ENCODE measurements at places on chromosomes 6 and 20.

DNA sequence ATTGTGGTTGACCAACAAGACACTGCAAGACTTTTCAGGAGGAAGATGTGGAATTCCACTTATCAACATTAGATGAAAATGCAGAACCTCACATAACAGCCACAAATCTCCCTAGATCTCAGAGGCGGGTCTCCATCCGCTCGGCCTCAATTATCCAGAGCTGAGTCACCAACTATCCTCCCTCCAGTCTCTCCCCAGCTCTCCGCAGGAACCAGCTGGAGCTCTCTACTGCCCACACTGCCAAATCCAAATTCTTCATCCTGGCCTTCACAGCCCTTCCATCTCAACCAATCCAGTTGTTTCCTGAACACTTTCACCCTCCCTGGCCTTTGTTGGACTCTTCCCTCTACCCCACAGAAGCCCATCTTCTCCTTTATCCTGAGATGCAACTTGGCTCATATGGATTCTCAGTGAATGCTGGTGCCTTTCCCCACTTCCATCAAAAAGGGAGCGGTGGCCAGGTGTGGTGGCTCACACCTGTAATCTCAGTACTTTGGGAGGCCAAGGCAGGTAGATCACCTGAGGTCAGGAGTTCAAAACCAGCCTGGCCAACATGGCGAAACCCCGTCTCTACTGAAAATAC is 3.5 kb upstream of the TGIF2 start:
- no peak for DNase-seq

DNA sequence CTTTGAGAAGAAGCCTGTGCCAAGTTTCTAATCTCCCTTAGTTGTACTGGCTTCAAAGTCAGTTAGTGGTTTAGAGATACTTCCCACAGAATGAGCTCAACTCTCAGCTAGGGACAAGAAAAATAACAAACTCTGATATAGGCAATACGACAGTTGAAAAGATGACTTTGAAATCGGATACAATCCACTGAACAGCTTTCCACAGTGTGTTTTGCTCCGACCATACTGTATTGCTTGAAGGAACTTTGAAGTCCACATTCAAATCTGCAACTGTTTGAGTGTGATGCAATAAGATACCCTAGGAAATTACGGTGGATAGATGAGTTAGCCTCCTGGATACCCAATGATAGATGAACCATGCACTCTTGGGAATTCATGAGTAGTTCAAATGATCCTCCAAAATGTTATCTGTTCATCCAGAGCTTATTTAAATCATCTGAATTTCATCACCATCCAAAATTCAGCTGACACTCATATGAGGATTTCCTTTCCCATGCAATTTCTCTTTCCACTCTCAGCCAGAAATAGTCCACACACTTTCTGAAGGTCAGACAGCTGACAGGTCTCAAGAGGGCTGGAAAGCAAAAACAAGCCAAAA is 443.8 kb downstream of the HAO1 start:
- no peak for DNase-seq

DNA sequence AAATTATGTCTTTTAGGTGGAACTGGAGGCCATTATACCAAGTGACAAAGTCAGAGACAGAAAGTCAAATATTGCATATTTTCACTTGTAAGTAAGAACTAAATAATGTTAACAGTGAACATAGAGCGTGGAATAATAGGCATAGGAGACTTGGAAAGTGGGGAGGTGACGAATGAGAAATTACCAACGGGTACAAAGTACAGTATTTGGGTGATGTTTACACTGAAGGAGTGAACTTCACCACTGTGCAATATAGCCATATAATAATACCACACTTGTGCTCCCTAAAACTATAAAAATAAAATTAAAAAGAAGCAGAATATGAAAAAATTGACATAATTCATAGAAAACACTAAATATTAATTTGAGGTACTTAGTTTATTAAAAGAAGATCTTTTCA is 14.9 kb downstream of the EYS start:
- no peak for DNase-seq

DNA sequence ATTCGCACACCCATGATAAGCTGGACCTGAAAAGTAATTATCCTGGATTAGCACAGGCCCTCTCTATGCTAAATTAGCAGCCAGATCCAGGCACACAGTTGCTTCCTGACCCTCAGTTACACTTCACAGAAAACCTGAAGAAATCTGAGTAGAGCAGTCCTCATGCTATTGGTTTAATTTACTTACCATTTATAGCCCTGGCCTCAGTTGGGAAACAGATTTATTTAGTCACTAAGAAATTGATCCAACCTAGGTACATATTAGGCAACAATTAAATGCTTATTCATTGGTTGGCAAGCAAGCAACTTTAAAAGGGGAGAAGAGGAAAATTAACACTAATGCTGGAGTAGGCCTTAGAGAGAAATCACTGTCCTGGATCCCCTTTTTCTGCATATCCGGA is 15.6 kb upstream of the EYA4 start:
- no peak for DNase-seq

DNA sequence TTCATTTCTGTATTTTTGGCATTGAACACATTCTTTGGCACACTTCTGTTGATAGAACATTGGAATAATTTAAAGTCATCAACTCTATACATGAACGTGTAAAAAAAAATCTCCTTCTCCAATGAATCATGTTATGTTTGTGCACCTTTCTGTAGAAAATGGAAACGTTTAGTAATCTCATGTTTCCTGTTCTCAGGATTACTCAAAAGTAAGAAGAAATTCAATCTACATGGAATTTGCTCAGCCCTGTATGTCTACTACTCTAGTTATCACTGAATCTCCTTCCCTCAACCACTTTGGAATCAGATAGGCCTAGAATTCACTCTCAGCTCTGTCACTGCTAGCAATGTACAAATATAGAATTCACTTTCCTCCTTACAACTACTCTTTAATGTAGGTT is 103.6 kb downstream of the COL21A1 start:
- no peak for DNase-seq

GRCh38 chr20:3908667-3909066 is 19.5 kb downstream of the PANK2 start:
- DNase-seq = no peak

GRCh38 chr6:134870677-134871498 is 79.0 kb downstream of the ALDH8A1 start:
- DNase-seq = no peak

DNA sequence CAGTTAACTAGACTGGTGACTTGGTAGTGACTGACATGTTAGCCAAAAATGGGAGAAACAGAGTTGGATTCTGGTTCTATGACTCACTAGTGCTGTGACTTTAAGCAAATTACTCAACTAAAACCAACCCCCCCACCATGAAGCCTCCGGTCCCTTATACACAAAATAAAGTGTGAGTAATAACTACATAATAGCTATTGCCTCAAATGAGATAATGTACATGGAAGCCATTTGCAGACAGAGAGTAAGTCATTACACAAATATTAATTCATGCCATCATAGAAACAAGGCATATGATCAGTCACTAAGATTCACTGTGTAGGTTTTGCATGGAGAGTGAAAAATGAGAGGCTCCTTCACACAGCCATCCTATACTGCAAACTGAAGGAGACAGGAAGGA is 111.9 kb downstream of the HIVEP2 start:
- no peak for DNase-seq

- DNase-seq = no peak
Observed at GRCh38 chr6:20948556-20948955, 414.3 kb downstream of the CDKAL1 start.

DNA sequence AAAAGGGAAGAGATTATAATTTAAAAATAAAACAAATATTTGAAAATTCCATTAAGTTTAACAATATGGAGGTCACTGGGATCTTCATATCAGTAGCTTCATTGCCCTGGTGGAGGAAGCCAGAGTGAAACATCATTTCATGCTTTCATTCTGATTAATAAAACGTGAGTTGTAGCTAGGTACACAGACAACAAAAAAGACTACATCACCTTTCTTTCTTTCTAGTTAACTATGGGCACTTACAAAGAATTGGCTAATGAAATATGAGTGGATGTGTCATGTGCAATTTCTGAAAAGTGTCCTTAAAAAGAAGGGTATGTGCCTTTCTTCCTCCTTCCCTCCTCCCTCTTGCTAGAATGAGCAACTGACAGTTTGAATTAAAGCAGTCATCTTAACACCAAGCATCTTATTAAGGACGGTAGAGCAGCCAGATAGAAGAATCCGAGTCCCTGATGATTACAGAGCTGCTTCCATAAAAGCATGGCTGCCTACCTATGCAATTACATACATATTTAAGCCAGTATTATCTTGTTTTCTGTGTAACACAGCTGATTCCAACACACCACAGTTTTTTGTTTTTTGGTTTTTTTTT is 3.4 kb downstream of the SERAC1 start:
- no peak for DNase-seq

- peak; percentile 80 for DNase-seq
Observed at GRCh38 chr20:18256440-18257090, 31.8 kb upstream of the ZNF133 start.

GRCh38 chr6:90454836-90455427 is 131.9 kb downstream of the MAP3K7 start:
- DNase-seq = no peak

DNA sequence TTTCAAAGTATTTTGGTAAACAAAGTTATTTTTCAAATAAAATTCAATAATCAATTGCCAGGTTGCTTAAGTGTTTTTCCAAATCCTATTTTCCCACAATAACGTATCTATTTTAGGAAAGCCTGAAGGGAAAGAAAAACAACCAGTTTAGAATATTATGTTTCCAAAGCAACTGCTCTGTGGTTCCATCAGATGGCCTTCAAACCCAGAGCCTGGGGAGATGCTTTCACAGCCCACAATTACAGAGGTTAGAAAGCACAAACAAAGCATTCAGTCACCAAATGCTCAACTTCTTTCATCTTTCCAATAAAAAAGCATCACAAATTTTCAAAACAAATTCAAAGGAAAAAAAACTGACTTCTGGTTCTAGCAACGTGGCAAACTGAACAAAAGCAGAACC is 66.0 kb downstream of the ELOVL5 start:
- DNase-seq = no peak

- no peak for DNase-seq
Observed at GRCh38 chr6:29984992-29985391, 42.7 kb downstream of the HLA-A start.

GRCh38 chr6:91697010-91697695 is 1110.3 kb upstream of the MAP3K7 start:
- no peak for DNase-seq

- no peak for DNase-seq
Observed at GRCh38 chr20:57476084-57476526, 48.8 kb downstream of the CTCFL start.

DNA sequence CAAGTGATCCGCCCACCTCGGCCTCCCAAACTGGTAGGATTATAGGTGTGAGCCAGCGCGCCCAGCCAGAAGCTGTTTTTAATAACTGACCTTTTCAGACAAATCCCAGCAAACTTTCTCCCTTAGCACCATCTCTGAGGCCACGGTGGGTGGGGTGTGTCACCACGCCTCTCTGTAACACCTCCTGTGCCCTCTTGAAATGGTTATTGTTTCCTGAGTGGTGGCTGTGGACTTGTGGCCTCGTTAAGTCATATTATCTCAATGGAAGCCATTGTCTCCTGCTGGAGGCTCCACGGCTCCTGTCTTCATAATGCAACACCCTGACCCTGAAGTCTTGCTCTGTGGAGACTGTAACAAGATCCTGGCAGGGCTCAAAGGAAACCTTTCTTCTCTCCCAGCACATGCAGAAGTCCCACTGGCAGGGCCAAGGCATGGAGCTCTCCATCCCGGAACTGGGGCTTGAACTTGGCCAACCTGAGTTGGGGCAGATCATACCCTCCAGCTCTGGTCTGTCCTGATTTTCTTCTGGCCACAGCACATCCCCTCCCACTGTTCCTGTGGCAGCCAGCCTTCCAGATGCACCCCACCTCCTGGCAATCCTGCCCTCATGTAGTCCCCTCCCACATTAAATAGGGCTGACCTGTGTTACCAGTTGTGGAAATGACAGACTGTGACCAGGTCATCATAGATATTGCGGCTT is 81.1 kb downstream of the SNX5 start:
- DNase-seq = no peak

DNA sequence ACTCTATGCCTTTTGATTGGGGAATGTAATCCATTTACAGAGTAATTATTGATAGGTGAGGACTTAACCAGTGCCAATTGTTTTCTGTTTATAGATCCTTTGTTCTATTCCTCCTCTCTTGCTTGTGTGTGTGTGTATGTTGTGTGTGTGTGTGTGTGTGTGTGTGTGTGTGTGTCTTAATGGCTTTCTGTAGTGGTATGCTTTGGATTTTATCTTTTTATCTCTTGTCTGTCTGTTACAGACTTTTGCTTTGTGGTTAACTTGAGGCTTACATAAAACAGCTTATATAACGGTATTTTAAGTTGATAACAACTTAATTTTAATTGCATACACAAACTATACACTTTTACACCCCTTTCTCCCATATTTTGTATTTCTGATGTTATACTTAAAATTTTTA is 54.7 kb downstream of the CDC5L start:
- no peak for DNase-seq

DNA sequence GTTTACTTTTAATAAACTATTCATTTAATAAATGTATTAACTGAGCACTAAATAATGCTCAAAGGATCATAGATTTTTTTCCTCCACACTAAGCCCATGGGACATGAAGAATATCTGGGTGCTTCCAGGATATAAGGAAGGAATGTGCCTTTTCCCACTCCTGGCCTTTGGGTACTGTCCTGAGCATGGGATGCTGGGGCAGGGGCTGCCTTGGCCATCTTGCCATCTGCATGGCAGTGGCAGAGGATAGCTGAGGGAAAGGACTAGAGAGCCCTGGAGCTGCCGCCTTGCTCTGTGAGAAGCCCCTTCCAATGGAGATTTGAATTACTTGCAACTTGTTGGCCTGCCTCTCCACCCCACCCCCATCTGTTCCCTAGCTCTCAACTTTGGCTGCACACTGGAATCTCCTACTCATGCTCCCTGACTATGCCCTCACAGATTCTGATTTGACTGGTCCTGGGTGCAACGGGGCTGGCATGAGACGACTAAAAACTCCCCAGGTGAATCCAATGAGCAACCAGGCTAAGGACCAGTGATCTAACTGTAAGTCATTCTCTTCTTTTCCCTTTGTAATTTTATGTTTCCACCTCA is 15.6 kb downstream of the DDRGK1 start:
- no peak for DNase-seq

DNA sequence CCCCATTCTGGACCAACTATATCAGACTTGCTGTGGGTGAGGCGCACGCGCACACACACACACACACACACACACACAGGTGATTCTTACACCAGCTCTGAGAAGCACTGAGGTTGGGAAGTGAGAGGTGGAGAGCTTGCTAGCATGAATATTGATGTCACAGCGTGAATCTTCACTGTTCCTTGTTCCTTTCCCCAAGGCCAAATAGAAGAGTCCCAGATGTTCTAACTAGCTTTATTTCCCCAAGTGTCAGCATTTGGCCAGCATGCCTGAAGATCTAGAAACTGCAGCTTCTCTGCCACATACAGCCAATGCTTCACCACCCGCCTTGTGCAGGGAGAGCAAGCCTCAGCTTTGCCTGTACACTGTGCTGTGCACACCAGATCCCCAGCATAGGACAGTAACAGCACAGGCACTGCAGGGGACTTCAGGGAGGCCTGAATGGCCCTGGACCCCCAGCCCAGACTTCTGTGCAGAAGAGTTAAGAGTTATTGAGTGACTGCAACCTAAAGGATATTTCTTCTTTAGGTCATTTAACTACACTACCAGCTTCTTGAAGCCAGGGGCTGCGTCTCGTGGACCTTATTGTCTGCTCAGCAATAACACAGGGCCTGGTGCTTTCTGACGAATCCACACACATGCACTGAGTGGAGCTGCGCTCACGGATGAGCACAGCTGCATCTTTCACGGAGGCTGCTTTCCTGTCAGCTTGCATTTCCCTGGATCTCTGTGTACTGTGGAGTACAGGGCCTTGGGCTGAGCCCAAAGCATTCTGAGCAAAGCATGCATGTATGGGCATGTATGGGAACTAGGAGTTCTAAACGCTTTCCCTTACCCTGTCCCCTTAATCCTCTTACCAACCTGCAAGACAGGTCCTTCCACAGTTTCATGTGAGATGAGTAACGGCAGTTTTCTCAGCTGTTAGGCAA is 13.9 kb upstream of the CD93 start:
- no peak for DNase-seq

Measured in esophagus muscularis mucosa (tissue), 4 donors.